Stimulated activated CD4-positive, alpha-beta T cell treated with anti-CD3 and anti-CD28 coated beads, Interleukin-12 subunit alpha, Interleukin-12 subunit beta, amount 100 ng/mL, for 48 hours (primary cell): ENCODE measurements at places on chromosomes 5 and 9.

- DNase-seq: no peak
These were observed 14.3 kb downstream of the ATPSCKMT start for GRCh38 chr5:10235350-10235749.

DNA sequence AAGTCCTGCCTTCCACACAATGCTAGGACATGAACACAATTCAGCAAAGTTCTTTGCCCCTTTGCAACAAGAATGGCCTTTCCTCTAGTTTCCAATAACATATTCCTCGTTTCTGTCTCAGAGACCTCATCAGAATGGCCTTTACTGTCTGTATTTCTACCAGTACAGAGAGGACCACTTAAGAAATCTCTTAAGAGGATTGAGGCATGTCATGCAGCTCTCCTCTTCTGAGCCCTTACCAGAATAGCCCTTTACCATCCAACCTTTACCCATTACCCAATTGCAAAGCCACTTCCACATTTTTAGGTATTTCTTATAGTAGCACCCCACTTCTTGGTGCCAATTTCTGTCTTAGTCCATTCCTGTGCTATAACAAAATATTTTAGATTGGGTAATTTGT is 20.3 kb downstream of the TNPO1 start:
- no peak for DNase-seq

- DNase-seq: no peak
These were observed 317.0 kb upstream of the MPDZ start for GRCh38 chr9:13596383-13596970.

- DNase-seq: no peak
These were observed 310.7 kb downstream of the HCN1 start for GRCh38 chr5:45385321-45386058.
